Brain microvascular endothelial cell (primary cell): ENCODE measurements at places on chromosomes 5 and 9.

DNA sequence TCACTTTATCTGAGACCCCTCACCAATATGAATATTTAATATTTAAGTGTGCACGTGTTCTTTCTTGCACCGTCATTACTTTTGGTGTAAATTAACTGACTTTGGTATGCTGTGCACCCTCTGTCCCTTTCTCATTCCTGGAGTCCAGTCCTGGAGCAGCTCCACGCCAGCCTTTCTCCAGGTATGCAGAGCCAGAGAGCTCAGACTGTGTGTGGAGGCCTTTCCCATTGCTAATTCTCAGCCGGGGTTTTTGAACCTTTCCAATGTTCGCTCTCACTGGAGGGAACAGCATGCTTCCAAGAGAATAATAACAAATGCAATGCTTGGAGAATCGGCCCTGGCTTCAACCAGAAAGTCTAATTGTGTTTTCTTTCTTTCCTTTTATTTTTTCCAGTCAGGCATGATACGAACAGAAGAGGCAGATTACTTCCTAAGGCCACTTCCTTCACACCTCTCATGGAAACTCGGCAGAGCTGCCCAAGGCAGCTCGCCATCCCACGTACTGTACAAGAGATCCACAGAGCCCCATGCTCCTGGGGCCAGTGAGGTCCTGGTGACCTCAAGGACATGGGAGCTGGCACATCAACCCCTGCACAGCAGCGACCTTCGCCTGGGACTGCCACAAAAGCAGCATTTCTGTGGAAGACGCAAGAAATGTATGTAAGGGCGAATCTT, 41.7 kb downstream of the ADAMTS16 start:
- no peak for DNase-seq

DNA sequence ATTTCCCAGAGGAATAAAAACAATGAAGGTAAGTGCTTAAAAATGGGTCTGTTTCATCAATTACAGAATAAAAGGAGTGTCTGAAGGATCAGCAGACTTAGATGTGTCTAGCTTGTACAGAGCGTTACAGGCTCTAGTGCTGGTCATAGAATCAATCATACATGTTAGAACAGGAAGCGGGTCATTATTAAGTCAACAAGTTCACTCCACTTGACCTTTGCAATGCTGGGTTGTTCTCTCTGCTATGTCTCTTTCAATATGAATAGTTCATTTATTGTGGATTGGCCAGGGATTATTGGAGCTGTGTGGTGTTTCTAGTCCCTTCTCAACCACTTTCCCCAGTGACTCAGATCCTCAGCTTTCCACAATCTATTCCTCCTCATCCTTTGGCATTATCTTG, 20.7 kb upstream of the EGFLAM start:
- DNase-seq = no peak

- DNase-seq = no peak
Observed at GRCh38 chr9:13588151-13589033, 308.9 kb upstream of the MPDZ start.

DNA sequence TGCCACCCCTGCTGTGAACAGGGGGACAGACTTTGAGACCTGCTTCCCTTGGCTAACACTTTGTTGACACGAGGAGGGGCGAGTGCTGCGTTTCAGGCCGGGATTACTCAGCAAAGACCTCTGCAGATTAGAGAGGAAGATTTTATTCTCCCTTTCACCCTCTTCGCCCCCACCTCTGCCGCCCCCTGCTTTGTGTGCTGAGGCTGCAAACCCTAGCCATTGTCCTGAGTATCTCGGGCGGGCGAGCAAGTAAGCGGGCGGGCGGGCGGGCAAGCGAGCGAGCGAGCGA, 6.0 kb downstream of the ISL1 start:
- DNase-seq = no peak

DNA sequence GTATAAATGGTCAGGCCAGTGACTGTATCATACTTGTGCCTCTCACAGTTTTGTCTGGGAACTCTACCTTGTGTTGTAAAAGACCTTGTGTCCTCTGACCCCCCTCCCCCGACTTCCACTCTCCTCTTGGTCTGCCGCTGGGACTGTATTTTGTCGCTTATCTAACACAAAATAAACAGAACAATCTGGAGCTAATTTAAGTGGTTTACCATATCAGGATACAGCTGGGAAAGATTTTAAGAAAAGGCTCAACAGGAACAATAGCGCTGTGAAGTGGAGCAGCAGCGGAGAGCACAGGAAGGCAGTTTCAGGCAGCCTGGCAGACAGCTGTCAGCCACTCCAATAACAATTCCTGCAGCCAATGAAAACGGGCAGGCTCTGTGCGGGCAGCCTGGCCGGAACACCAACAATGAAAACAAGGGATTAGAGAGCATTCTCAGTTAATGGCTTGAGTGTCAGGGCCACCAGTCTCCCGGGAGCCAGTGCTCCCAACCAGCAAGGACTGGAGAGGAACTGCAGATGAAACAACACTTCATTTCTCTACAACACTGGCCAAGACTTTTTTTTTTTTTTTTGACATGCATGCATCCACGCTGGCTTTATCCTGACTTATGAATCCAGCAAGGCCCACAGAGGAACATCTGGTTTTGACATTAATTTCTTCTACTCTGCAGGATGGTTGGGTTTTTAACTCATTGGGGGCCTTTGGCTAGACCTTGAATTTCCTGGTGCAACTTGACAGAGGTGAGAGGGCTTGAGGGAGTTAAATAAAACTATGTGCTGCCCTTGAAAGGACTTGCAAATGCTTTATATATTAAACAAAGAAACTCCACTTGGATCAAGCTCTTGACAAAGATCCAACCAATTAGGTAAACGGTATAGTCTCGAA, 76.7 kb downstream of the ARSB start:
- peak; percentile 55 for DNase-seq

DNA sequence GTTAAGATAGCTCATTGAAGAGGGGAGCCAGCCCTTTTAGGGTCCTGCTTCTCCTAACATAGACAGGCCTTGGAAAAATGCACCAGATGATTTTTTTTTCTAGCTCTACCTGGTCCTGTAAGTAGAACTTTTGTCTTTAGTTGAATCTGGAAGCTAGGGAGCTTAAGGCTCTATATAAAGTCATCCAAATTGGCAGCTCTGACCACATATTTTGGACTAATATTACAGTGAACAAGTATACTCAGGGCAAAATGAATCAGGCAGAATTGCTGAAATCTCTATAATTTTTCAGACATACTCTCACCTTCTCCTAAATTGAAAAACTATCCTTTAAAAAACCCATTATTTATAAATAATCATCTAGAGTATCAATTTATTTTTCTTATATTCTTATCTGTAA, 375.6 kb downstream of the OSTF1 start:
- no peak for DNase-seq

- no peak for DNase-seq
Observed at GRCh38 chr5:134059758-134060495, 54.6 kb upstream of the TCF7 start.

DNA sequence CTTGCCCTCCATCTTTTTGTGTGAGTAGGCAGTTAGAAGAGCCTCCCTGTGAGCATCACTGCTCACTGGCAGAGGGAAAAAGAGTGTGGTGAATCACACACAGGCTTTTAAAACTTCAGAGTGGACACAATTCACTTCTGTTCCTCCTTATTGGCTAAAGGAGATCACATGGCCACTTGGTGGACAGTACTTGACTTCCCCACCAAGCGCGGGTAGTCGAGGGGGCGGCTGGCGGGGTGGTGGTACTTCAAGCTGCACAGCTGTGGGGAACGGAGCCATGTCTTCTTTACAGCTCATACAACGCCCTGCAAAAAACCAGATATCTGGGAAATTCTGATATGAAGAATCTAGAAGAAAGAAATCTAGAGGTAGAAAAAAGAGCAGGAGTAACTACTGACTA, 95.4 kb downstream of the PAM start:
- no peak for DNase-seq
